ENCODE measurements at places on chromosomes 4 and X.

- DNase-seq: peak; percentile 29
Measured at GRCh38 chr4:15420642-15421041, 7.2 kb upstream of the C1QTNF7 start.

- no peak for DNase-seq
Measured at GRCh38 chrX:46185923-46186810, 359.1 kb downstream of the ZNF674 start.

DNA sequence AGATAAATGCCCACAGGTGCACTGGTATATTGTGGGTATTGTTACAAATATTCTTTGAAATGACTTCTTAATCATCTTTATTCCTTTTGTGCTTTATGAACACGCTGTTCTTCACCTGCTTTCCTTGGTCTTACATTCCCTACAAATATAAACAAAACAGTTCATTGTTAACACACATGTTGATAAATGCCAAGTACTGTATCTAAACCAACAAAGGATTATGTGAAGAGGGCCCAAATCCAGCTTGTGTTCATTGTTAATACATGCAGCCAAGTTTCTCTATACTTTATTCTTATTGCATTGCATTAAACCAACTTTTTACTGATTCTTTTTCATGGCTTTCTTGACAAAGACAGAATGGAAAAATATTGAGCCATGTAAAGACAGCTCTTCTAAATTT lies 42.8 kb downstream of the AREG start:
- no peak for DNase-seq

GRCh38 chrX:22758807-22759481 lies 240.8 kb upstream of the DDX53 start:
- DNase-seq: no peak

DNA sequence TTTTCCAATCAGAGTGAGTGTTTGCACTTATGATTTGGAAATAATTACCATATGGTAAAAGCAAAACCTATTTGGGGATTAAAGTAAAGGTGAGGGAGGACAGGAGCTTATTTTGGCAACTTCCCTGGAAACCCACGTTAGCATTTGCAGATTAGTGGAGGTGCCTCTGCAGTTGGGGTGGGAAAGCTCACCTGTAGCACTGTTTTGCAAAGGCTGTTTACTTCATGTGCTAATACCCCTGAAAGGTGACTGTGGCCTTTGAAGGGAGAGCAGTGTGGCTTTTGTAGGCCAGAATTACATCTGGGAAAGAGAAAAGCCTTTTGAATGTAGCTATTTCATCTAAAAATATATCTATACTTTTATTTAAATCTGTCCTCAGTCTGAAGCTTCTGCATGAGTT lies 9.4 kb downstream of the SUPT20HL1 start:
- no peak for DNase-seq

GRCh38 chr4:1783015-1783414 lies 10.1 kb upstream of the FGFR3 start:
- DNase-seq: no peak

DNA sequence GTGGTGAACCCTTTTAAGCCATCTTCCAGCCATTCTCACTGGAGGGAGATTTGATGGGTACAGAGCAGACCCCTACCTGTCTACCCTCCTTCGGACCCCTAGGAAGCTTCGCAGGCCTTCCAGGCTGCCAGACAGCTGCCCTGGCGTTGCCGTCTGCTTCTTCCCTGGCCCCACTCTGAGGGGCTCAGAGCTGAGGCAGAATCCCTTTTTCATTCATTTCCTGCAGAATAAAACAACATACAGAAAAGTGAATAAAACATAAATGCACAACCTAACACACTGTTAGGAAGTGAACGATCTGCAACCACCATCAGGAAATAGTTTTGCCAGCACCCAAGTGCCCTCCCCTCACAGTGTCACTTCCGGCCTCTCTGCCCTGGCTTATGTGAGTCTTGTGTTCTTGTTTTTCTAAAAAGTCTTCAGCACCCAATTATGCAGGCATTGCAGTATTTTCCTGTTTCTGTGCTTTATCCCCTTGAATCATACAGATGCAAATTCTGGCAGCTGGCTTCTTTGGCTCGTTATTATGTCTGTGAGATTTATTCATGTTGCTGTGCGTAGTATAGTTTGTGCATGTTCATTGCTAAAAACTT lies 5.6 kb upstream of the ADD1 start:
- DNase-seq: peak; percentile 84

DNA sequence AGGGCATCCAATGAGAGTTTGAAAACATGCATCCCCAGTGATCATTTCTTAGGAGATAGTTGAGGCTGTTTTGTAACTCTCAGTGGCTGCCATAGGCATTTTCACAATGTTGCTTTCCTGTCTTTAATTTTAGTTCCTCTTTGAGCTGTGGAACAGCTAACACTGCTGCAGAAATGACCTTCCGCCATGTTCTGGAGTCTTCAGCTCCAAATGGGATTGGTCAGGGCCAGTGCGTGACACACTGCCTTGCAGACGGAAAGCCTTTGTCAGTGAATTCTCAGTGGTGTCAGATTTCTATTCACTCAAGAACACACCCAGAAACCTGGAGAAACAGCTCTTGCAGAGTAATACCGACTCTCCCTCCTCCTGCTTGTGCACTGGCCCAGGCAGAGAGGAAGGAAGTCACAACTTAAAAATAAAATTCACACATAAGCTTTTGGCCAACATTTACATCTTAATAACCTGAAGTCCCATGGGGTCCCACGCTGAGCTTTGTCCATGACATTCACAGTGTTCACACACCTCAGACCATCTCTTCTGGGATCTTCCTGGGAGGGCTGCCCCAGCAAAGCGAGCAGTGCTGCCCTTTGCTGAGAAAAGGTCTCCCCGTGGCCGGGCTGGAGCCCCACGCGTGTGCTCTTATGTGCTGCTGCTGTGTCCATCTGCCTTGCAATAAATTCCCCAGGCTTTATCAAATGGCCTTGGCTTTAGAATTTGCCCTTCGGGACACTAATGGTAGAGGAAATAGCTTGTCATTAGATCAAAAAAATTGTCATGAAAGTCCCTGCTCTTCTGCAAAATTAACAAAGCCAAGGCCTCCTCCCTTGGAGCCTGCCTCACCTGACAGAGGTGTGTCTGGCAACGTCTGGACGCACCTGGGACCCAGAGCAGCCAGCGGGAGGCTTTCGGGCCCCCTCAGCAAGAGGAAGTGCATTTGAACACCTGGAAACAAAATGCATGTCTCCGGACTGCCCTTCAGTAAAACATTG lies 126.8 kb downstream of the IRF2 start:
- DNase-seq: peak; percentile 96

DNA sequence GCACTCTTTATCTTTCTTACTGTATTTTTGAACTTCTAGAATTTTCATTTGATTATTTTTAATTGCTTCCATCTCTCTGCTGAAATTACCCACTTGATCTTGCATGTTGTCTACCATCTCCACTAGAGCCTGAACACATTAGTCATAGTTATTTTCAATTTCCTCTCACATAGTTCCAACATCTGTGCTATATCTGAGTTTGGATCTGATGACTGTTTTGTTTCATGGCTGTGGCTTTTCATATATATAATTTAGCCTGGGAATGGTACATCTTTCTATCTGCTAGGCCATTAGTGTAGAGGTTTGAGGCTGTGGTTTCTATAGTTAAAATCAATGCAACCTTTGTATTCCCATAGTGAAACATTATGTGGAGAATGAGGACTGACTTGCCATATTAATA lies 33.2 kb downstream of the NPY2R start:
- DNase-seq: no peak

DNA sequence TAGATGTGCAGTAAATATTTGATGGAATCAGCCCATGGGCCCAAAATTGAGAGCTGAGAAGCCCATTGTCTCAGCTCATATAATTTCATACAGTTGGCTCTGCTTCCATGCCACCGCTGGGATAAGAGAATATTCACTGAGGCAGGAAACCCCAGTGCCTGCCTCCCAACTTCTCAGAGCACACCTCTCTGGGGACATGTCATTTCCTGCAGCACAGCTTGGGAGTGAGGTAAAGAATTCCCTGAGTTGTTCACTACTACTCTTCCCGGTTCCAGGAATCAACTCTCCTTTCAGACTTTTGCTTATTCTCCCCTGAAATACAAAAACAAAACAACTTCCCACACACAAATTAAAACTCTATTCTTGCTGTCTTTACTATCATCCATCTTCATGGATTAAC lies 389.3 kb downstream of the MAPK10 start:
- no peak for DNase-seq

- no peak for DNase-seq
Measured at GRCh38 chr4:26022346-26023202, 108.6 kb downstream of the SMIM20 start.

- no peak for DNase-seq
Measured at GRCh38 chrX:9804444-9804843, 18.2 kb downstream of the SHROOM2 start.

DNA sequence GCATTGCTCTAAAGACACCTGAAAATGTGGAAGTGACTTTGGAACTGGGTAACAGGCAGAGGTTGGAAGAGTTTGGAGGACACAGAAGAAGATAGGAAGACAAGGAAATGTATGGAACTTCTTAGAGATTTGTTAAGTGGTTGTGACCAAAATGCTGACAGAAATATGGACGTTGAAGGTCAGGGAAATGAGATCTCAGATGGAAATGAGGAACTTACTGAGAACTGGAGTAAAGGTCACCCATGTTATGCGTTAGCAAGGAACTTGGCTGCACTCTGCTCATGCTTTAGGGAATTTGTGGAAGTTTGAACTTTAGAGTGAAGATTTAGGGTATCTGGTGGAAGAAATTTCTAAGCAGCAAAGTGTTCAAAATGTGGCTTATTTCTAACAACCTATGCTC lies 99.4 kb downstream of the FAM13A start:
- DNase-seq: peak; percentile 56

DNA sequence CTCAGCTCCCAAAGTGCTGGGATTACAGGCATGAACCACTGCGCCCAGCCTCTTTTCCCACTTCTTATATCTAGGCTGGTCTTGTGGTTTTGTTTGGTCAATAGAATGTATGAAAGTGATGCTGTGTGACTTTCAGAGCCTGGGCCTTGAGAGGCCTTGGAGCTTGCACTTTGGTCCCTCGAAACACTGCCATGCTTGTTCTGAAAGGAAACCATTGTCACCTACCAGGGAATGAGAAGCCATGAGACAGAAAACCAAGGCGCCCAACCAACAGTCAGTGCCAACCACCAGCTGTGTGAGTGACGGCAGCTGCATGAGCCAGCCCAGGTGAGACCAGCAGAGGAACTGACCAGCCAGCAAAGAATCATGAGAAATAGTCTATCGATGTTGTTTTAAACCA lies 57.4 kb downstream of the SCD5 start:
- DNase-seq: no peak

DNA sequence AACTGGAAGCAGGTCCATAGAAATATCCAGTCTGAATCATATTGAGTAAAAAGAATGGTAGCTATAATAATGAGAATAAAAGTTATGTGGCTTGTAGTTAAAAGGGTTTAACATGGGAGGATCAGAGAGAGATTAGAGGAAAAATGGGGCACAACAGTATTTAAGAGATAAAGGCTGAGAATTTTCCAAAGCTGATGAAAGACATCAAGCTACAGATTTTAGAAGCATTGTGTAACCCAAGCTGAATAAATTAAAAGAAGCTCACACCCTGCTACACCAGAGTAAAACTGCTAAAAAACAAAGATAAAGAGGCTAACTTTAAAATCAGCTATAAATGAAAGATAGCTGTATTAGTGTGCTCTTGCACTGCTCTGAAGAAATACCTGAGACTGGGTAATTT lies 94.2 kb downstream of the AASDH start:
- DNase-seq: no peak

DNA sequence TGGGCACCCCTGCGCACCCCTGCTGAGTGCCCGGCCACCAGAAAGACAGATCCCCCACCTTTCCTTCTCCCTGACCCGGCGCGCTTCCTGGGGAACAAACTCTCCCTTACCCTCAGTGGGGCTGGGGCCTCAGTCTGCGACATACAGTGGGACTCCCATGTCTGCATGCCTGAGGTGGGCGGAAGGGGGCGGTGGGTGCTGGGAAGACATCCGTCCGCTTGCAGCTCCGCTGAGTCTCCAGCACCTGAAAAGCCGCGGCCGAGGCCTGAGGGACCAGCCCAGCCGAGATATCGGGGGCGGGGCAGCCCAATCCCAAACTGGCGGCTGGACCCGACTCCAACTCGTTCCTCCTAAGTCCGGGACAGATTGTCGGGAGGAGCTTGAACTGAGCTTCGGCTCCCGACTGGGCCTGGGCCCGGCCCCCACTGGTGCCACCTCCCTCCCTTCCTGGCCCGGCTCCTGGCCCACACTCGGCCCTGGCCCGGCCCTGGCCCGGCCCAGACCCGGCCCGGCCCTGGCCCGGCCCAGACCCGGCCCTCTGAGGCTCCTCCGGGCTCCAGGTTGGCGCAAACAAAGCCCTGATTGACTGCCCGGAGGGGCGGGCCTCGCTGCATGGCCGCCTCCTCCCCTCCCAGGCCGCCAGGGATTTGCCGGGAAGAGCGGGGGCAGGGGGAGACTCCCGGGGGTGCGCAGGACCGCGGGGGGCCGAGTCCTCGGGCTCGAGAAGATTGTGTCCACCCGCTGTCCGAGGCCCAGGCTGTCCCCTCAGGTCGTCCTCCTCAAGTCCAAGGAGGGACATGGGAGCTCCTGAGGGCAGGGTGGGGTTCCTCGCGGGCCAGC lies 877 bp upstream of the SLC16A2 start:
- DNase-seq: peak; percentile 6

DNA sequence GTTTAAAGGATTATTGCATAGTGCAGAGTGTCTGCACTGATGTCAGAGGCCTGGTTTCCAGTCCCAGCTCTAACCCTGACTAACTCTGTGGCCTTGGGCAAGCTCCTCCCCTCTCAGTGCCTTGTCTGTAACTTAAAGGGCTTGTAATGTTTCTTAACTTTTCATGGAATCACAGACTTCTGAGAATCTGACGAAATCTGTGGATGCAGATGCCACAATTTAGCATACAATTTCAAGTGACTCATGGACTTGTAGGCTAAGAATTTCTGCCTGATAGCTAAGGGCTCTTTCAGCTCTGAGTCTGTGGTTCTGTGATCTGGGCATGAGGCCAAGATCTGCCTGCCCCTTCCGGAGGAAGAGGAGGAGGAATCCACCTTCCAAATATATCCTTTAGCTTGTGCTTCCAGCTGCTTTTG lies 236.9 kb downstream of the AR start:
- peak; percentile 93 for DNase-seq

DNA sequence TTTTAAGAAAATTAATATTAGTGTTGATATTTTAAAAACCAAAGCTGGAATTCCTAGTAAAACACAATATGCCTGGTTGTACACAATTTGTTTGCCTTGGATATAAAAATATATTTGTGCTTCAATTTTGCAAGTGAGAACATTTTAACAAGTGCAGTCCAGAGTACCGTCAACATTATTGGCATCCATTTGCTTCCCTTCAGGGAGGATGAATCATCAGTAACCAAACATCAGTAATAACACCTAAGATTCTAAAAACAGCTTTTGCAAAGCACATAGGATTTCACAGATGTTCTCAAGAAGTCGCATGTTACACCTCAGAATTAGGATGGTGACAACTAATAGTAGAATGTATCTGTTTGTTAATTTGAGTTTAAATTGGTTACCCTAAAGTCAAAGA lies 262.6 kb upstream of the BMP3 start:
- DNase-seq: no peak

- DNase-seq: no peak
Measured at GRCh38 chr4:1656132-1656531, 28.0 kb downstream of the FAM53A start.
